Globus pallidus (tissue), 1 donor: ENCODE measurements at places on chromosomes 6 and 20.

DNA sequence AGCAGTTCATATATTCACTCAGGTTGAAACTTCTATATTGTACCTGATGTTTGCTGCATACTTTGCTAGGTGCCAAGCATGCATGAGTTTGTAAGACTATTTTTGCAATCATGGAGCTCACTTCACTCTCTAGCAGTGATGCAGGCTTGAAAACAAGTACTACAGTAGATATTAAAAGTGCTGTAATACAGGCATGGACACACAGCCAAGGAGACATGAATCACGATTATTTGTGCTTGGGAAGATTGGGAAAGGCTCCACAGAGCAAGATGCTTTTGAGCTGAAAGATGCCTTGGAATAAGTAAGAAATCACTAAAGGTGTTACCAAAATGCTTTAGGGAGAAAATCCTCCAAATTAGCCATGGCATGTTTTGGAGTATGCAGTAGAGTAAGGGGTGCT lies 427.4 kb downstream of the UTRN start:
- DNase-seq, result no peak

- DNase-seq, result no peak
Observed at GRCh38 chr20:57224641-57225138, 41.8 kb downstream of the BMP7 start.

- DNase-seq, result no peak
Observed at GRCh38 chr6:46996860-46997641, 45.1 kb downstream of the ADGRF1 start.

GRCh38 chr20:47985092-47985850 lies 200.0 kb upstream of the SULF2 start:
- DNase-seq, result no peak

GRCh38 chr6:125444006-125444923 lies 142.5 kb upstream of the HDDC2 start:
- peak; percentile 23 for DNase-seq

DNA sequence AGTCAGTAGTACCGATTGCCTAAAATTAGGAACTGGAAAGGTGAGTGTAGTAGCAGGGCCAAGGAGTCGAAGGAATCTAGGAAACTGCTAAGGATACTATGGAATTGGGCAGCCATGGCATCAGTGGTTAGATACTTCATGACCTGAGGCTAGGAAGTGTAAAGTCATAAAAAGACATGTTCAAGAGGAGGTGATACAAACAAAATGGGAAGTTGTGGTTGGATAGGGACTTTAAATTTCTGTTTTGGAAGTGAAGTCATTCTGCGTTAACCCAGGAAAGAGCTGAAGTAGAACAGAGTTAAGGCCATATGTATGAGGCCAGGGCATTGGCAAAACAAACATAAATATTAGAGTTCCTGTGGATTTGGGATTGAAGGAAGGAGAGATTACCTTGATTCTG lies 88.6 kb upstream of the TMEM181 start:
- no peak for DNase-seq

- DNase-seq, result no peak
Observed at GRCh38 chr6:54135665-54136369, 24.6 kb downstream of the MLIP start.

GRCh38 chr6:1778686-1779235 lies 169.0 kb downstream of the FOXC1 start:
- DNase-seq, result no peak

- no peak for DNase-seq
Observed at GRCh38 chr20:16007164-16007563, 566.1 kb downstream of the KIF16B start.

DNA sequence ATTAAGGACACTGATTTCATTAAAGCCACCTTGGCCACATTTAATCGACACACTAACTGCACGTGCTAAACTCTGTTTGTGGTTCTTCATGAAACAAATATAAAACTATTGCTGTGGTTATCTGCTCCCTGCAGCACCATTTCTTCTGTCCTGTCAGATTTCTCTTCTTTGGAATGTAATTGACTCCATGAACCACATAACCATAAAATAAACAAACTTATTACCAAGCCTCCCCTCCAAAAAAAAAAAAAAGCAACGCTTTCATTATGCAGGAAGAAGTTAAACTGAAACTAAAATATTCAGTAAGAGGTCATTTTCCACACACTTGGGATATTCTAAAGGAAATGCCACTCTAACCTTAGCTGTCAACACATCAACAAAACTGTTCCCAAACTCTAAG lies 319.1 kb upstream of the NT5E start:
- DNase-seq, result no peak

- no peak for DNase-seq
Observed at GRCh38 chr20:41697861-41698559, 79.8 kb upstream of the CHD6 start.

DNA sequence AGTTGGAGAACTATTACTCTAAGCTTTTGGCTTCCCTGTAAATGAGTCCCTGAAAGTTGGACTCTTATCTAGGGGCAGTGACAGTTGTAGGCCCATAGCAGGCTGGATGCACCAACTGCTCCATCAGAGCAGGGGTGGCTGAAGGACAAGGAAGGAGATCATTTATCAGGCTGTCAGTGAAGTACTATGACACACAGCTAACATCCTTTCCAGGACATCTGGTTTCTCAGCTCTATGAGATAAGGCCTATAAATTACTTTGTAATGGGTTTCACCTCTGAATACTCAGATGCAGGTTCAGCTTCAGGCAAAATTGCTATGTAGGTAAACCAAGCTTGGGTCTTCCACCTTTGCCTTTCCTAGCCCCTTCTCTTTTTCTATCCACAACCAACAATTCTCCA lies 468.5 kb downstream of the KIF16B start:
- DNase-seq, result no peak

- peak; percentile 20 for DNase-seq
Observed at GRCh38 chr6:137867685-137868509, 838 bp downstream of the TNFAIP3 start.

GRCh38 chr6:169702840-169703246 lies 917 bp downstream of the C6orf120 start:
- no peak for DNase-seq

GRCh38 chr6:108760126-108761050 lies 87.8 kb upstream of the ARMC2 start:
- DNase-seq, result no peak

DNA sequence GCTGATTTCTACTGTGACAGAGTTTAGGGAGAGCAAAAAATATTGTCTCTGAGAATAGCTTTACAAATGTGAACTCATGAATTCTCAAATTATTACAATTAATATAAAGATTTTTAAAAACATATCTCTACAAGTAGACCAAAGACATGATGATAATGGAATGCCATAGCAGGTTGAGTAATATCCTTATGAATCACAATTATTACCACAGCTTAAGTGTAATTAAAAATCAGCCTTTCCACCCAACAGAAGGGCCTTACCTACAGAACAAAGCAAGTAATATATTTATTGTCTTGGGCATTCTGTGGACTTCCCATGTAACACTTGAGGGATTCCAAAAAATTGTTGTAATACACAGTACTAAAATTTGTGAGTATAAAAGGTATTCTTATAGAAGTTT lies 1099.6 kb upstream of the GJE1 start:
- DNase-seq, result no peak
